ENCODE measurements at places on chromosomes 16 and 17. TPM values are rescaled to one million over a fixed set of nuclear protein-coding genes. Genes with fewer than 3 reads are reported as not detected.

GRCh38 chr17:77459018-77459755, 318.4 kb downstream of the SEC14L1 start:
- H3K36me3 ChIP-seq: no peaks in the 10 kb centered on the region
- H3K27me3 ChIP-seq: no peaks in the 10 kb centered on the region
- DNase-seq: no peak
- H3K4me1 ChIP-seq: no peaks in the 10 kb centered on the region
- no peak overlapping the region for H3K27ac ChIP-seq
- H3K4me3 ChIP-seq: no peak overlapping the region

GRCh38 chr17:29273924-29274323, 20.0 kb downstream of the NUFIP2 start:
- H3K4me1 ChIP-seq: no peaks in the 10 kb centered on the region
- H3K27me3 ChIP-seq: no peaks in the 10 kb centered on the region
- no peak overlapping the region for H3K4me3 ChIP-seq
- H3K36me3 ChIP-seq: peaks cover 28% of the 10 kb centered on the region
- H3K27ac ChIP-seq: no peak overlapping the region

- no peaks in the 10 kb centered on the region for H3K36me3 ChIP-seq
- no peak overlapping the region for H3K27ac ChIP-seq
- DNase-seq: no peak
- no peak overlapping the region for H3K4me3 ChIP-seq
- no peaks in the 10 kb centered on the region for H3K4me1 ChIP-seq
Observed at GRCh38 chr16:82331974-82332750, 162.1 kb upstream of the MPHOSPH6 start.

- H3K36me3 ChIP-seq: no peaks in the 10 kb centered on the region
- no peak for DNase-seq
- peaks cover 41% of the 10 kb centered on the region for H3K4me1 ChIP-seq
- H3K4me3 ChIP-seq: no peak overlapping the region
Observed at GRCh38 chr17:60086818-60087591, 8.3 kb upstream of the HEATR6 start.

GRCh38 chr17:1251866-1252608, 18.2 kb upstream of the BHLHA9 start:
- no peaks in the 10 kb centered on the region for H3K36me3 ChIP-seq
- no peak for DNase-seq
- no peak overlapping the region for H3K4me3 ChIP-seq
- no peak overlapping the region for H3K27ac ChIP-seq

DNA sequence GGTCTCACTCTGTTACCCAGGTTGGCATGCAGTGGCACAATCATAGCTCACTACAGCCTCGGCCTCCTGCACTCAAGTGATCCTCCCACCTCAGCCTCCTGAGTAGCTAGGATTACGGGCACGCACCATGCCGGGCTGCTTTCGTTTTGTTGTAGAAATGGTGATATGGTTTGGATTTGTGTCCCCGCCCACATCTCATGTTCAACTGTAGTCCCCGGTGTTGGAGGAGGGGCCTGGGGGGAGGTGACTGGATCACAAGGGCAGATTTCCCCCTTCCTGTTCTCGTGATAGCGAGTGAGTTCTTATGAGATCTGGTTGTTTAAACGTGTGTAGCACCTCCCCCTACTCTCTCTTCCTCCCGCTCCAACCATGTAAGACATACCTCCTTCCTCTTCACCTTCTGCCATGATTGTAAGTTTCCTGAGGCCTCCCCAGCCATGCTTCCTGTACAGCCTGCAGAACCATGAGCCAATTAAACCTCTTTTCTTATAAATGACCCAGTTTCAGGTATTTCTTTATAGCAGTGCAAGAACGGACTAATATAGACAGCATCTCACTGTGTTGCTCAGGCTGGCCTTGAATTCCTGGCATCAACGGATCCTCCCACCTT, 6.0 kb downstream of the PDZD9 start:
- H3K27me3 ChIP-seq: no peaks in the 10 kb centered on the region
- H3K4me1 ChIP-seq: peaks cover 3% of the 10 kb centered on the region
- no peak for DNase-seq
- H3K4me3 ChIP-seq: no peak overlapping the region
- no peak overlapping the region for H3K27ac ChIP-seq
- H3K36me3 ChIP-seq: no peaks in the 10 kb centered on the region

DNA sequence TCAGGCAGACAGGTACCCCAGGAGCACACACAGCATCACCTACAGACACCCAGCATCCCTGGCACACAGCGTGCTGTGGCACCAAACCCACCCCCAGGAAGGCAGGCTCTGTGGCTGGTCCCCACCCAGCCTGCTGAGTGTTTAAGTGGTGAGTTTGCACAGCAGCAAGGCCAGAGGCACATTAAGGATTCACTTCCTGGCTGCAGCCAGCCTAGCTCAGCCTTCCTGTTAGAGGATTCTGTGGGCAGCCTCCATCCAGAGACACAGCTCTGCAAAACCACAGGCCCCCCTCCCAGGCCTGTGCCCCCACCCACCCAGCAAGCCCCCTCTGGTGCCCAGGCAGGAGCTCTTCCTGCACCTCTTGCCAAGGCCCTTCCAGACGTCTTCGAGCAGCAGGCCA, 36.1 kb upstream of the PHB1 start:
- DNase-seq: no peak
- H3K36me3 ChIP-seq: no peaks in the 10 kb centered on the region
- peaks cover 20% of the 10 kb centered on the region for H3K4me1 ChIP-seq
- H3K27ac ChIP-seq: no peak overlapping the region
- no peak overlapping the region for H3K4me3 ChIP-seq

DNA sequence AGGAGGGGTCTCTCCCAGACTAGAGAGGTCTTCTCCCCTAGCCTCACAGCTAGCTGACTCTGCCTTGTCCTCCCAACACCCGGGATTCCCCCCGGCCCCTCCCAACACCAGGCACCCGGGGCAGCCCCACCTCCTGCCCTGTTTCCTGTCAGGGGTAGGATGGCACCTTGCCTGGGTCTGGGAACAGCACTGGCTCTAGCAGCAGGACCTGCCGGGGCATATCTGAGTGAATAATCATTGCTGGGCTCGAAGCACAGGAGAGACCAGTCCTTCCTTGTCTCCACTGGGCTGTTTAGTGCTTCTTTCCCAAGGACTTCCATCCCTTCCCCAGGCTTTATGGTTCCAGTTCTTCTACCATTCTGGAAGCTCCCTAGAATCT, 25.7 kb downstream of the MINK1 start:
- no peak for DNase-seq
- no peaks in the 10 kb centered on the region for H3K36me3 ChIP-seq
- peak overlapping the region; percentile 28 for H3K27ac ChIP-seq
- H3K27me3 ChIP-seq: no peaks in the 10 kb centered on the region
- H3K4me3 ChIP-seq: no peak overlapping the region

GRCh38 chr16:3762107-3762750, 44.9 kb upstream of the TRAP1 start:
- H3K36me3 ChIP-seq: peaks cover 14% of the 10 kb centered on the region

GRCh38 chr16:85078952-85079351, 33.3 kb downstream of the CIBAR2 start:
- no peak overlapping the region for H3K4me3 ChIP-seq
- DNase-seq: no peak
- H3K27me3 ChIP-seq: no peaks in the 10 kb centered on the region
- no peaks in the 10 kb centered on the region for H3K4me1 ChIP-seq
- no peak overlapping the region for H3K27ac ChIP-seq
- no peaks in the 10 kb centered on the region for H3K36me3 ChIP-seq

GRCh38 chr16:8293413-8293812, 296.9 kb downstream of the TMEM114 start:
- H3K4me3 ChIP-seq: no peak overlapping the region
- no peak for DNase-seq
- H3K4me1 ChIP-seq: no peaks in the 10 kb centered on the region
- H3K36me3 ChIP-seq: no peaks in the 10 kb centered on the region
- H3K27me3 ChIP-seq: no peaks in the 10 kb centered on the region
- no peak overlapping the region for H3K27ac ChIP-seq

- no peak for DNase-seq
- no peaks in the 10 kb centered on the region for H3K4me1 ChIP-seq
- no peak overlapping the region for H3K4me3 ChIP-seq
- no peak overlapping the region for H3K27ac ChIP-seq
- no peaks in the 10 kb centered on the region for H3K36me3 ChIP-seq
Observed at GRCh38 chr17:14925498-14925897, 339.6 kb downstream of the PMP22 start.

DNA sequence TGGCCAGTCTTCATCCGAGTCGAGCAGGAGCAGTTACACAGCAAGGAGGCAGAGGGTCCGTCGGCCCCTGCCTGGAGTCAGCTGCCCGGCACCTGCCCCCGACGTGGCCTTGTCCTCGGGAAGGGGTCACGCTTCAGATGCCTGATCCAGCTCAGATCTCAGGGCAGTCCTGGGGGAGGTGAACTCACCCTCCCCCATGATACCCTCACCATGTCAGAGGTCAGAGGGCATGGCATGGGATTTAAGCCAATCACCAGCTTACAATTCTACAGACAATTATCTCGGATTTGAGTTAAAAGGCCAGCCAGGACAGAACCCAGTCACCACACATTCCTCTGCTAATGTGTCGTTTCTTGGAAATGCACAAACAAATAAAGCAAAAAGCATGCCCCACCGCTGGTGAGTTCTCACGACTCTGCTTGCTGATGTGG, 211.3 kb downstream of the FOXL1 start:
- H3K36me3 ChIP-seq: no peaks in the 10 kb centered on the region
- peaks cover 52% of the 10 kb centered on the region for H3K27me3 ChIP-seq
- no peak overlapping the region for H3K4me3 ChIP-seq
- no peak for DNase-seq
- H3K4me1 ChIP-seq: no peaks in the 10 kb centered on the region

DNA sequence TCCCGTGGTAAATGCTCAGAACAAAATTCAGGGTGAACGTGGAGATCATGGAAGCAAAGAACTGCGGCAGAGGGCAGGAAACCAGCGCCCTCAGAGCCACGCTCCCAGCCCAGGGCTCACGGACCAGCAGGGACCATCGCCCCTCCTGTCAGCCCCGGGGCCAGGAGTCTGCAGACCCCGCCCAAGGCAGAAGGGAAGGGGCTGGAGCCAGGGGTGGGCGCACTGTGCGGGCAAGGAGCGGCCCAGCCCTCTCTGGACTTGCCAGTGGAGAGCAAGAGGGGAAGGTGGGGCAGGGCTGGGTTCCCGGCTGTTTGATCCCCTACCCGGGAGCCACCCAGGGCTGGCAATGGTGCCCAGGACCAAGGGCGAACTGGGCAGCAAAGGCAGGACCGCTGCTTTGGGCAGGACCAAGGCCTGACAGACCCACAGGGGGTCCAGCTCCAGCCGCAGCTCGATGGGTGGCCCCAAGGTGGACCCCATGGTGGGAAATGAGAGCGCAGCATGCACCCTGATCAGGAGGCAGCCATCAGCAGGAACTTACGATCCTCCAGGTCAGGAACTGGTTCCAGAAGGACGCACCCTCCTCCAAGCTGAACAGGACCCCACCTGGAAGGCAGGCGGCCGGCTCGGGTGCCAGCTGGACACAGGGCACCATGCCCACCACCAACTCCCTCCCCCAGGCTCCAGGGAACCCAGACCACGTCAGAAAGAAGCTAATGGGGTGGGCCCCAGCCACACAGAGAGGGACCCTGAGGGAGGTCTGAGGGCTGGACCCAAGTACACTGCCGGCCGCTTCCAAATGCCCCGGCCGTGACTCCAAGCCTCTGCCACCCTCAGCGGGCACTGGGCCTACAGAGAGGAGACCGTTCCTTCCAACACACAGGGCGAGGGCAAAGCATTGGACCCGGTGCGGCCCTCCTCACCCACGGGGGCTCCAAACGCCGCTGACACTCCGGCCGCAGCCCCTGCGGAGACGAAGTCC, 11.1 kb upstream of the CCDC154 start:
- H3K27me3 ChIP-seq: no peaks in the 10 kb centered on the region
- H3K4me1 ChIP-seq: no peaks in the 10 kb centered on the region
- H3K36me3 ChIP-seq: no peaks in the 10 kb centered on the region
- H3K4me3 ChIP-seq: no peak overlapping the region
- H3K27ac ChIP-seq: no peak overlapping the region
- DNase-seq: no peak

- H3K4me3 ChIP-seq: no peak overlapping the region
- no peak overlapping the region for H3K27ac ChIP-seq
- no peaks in the 10 kb centered on the region for H3K36me3 ChIP-seq
- no peak for DNase-seq
- no peaks in the 10 kb centered on the region for H3K4me1 ChIP-seq
Observed at GRCh38 chr17:66076546-66077190, 115.3 kb downstream of the CEP112 start.

DNA sequence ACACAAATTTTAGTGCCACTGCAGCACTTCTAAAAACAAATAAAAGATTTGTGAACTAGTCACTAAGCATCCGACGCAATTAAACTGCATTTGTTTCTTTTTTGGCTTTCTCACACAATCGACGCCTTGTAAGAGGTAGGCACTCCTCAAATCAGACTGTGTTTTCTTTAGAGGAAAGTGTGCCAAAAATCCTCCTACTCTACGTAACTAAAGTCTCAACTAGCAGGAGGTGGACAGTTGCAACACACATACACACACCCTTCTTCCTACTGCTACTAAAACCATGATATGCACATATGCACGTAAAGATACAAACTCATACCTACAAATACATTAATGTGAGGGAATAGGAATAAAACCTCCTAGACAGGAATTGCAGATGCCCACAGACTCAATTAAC, 844.7 kb upstream of the SOX9 start:
- H3K27ac ChIP-seq: no peak overlapping the region
- H3K27me3 ChIP-seq: no peaks in the 10 kb centered on the region
- H3K36me3 ChIP-seq: no peaks in the 10 kb centered on the region

The KRT23 gene
- total RNA-seq: 19.0 TPM

The CD300LD gene
- not detected for total RNA-seq

The TRPV3 gene
- total RNA-seq: 1.4 TPM

The TPSB2 gene
- total RNA-seq: not detected

The HID1 gene
- 43.8 TPM for total RNA-seq

The HSD11B2 gene
- 9.7 TPM for total RNA-seq

The OTOA gene
- not detected for total RNA-seq

The TNP2 gene
- total RNA-seq: not detected

The SPATA22 gene
- not detected for total RNA-seq

The ZNF18 gene
- 6.2 TPM for total RNA-seq

The PHKG2 gene
- total RNA-seq: 32.6 TPM

All from HCT116 (cell line).